Skeletal muscle cell (primary cell): ENCODE measurements at places on chromosomes 4 and X.
A peak's percentile ranks its signal among the peaks of the same experiment; 100 is the strongest.

GRCh38 chr4:12846368-12846767, 637.8 kb downstream of the RAB28 start:
- no peak for DNase-seq

GRCh38 chr4:1244081-1244977, 4.6 kb downstream of the CTBP1 start:
- no peak for DNase-seq

DNA sequence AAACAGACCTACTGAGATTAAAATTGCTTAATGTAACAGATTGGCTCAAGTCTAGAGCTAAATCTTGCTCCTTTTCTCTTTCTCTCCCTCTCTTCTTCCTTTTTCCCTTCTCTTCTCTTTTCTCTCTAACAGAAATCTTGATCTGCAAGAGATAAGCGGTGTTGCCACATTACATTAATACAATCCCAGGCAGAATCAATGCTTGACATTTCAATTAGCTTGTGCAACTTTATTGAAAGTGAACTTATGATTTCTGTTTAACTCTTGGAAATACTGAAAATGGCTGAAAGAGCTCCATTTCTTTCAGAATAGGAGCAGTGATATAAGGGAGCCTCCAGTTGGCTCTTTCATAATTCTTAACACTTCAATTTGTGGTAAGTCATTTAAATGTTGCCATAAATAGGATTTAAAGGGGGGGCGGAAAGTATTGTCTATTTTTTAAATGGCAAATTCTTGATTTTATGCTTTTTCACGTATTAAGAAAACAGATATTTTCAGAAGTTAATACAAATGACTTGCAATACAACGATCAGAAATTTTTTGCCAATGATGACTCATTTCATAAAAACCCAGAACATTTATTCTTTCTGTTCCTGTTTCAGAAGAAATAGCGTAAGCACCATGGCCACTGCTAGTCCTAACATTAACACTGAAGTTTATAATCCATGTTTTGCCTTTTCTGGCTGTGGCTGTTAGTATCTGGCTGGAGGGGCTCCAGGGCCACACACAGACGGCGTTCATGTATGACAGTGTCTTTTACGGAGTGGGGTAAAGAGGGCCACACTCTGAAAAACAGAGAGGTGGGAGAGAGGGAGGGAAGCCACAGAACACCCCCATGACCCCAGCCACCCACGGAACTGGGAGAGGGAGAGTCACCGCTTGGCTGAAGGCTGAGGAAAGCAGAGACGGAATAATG, 115.7 kb upstream of the FAT1 start:
- DNase-seq, result peak; percentile 45

DNA sequence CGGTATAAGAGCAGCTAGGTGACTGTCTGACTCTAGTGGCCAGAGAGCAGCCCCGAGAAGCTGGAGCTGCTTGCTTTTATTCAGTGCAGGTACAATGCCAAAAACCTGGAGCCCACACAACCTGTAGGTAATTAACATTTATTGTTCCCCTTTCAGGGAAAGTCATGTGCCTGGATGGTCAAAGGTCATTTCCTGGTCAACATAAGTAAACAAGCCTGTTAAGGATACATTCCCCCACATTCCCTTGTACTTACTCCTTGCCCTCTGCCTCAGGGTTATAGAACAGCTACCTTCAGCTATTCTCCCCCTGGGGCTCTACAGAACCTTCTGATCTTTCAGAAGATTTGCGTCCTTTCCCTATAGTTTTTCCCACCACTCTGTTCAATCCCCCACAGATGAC, 253.4 kb downstream of the TMA16 start:
- no peak for DNase-seq

DNA sequence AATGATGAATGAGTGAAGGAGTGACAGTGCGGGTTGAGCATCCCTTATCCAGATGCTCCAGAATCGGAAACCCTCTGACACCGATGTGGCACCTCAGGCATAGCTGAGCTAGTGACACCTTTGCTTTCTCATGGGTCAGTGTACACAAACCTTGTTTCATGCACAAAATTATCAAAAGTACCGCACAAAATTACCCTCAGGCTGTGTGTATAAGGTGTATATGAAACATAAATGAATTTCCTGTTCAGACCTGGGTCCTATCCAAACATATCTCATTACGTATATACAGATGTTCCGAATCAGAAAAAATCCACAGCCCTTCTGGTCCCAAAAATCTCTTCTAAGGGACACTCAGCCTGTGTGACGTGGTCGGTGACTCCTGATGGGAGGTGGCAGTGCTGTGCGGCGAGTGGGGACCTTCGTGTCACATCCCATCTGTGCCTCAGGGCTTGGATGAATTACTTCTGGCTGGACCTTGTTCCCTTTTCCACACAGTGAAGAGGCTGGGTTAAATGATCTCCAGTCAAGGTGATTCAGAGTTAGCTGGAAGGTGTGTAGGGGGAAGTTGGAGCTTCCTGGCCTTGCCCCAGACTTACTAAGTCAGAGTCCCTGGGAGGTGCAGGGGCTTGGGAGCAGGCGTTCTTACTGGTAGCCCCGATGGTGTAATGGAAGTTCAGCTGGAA, 18.8 kb downstream of the RGS12 start:
- DNase-seq, result no peak

DNA sequence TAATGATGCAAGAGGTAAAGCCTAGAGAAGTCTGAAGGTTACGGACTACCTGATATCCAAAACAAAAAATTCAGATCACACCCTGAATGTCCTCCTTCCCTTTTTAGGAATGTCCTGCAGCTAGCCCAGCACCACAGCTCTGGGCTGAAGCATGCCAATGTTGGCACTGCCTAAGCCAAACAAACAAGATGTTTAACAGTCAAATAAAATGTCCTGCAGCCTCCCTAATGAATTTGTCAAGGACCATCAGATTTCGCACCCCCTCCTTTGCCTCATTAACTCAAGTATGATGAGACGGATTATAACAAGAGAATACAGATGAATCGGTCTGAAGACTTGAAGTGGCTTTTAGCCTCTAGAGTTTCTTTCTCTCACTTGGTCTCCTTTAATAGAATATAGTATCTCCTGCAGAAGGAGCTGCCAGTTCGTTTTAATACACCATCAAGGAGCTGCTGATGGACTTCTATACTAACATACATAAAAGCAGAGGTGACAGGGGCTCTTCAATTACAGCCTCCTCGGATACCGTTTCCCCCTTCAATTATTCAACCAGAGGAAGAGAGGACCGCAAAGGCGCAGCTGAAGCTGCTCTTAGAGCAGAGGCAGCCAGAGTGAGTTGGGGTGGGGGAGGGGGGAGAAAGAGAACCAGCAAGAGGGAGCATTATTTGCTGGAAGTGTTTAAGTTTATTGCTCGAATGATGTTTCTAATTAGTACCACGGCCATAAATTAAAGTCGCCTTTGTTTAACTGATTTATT, 3.0 kb upstream of the MAB21L2 start:
- DNase-seq, result no peak

DNA sequence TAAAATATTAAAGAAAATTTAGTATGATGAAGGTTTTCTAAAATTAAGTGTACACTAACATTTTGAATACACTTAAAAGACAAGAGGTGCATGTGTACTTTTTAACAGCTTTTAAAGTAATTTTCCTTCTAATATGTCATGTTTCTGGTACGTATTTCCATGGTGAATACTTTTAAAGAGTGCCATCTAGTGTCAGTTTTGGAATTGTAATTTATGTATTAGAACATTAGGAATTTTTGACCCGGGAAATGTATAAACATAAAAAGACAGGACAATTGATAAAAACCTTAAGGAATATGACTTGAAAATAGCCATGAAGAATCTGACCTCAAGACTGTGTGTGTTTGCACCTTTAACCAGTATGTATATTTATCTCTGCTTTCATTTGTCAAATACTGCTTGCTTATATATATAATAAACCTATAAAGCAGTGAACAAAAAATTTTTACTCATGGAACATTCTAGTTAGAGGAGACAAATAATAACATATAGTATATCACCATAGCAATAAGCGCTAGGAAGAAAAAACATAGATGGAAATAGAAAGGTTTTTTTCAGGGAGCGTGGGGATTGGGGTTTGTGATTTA, 7.2 kb downstream of the GSTCD start:
- DNase-seq, result no peak

GRCh38 chr4:127400276-127400675, 232.5 kb upstream of the INTU start:
- no peak for DNase-seq

DNA sequence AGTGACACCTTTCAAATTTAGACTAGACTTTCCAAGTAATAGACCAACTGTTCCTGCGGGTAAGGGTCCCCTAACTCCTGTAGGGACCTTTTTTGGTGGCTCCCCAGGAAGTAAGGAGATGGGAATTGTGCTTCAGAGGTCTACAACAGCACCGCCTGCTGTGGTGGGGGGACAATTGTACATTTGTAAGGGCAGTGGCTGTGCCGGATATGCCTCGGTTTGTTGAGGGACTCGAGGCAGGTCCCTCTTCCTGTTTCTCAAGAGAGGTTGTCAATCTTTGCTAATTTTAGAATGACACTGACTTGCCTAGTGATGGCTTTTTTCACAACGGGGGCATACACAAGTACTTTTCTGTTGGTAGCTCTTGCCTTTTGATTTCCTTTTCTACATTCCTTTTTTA, 15.5 kb upstream of the HSD17B11 start:
- no peak for DNase-seq

DNA sequence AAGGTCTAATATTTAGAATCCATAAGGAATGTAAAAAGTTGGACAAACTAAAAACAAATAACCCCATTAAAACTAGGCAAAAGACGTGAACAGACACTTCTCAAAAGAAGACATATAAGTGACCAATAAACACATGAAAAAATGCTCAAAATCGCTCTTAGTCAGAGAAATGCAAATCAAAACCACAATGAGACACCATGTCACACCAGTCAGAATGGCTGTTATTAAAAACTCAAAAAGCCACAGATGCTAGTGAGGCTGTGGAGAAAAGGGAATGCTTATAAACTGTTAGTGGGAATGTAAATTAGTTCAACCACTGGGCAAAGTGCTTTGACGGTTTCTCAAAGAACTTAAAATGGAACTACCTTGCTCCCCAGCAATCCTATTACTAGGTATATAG, 674.3 kb upstream of the MAGEB2 start:
- DNase-seq, result no peak

DNA sequence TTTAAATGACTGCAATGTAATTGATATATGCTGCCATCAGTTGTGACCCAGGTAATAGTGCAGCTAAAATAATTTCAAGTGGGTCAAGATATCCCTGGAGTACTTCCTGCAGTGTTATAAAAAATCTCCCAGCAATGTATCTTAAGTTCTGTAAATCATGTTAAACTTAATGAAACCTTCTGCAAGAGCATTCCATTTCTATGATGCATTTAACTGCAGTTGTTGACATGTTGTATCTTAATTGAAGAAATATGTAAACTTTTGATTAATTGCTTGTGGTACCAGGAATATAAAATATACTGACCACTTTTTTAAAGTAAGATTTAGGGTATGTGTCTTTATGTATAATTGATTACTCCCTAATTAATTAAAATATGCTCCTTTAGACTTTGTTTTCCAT, 213.6 kb downstream of the AFF2 start:
- no peak for DNase-seq

DNA sequence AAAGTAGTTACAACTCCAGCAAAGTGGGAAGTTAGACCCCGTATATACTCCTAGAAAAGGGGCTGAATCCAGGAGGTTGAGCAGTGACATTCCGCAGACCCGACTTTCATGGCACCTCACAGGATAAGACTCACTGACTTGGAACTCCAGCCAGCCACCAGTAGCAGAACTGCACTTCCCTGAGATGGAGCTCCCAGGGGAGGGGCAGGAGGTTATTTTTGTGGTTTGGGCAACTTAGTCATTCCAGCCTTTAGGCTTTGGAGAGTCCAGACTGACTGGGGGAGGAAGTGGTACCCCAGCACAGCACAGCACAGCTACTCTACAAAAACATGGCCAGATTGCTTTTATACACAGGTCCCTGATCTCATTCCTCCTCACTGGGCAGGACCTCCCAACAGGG, 319.1 kb downstream of the PCDH19 start:
- peak; percentile 48 for DNase-seq

GRCh38 chr4:56575820-56576429, 70.3 kb downstream of the ARL9 start:
- DNase-seq, result peak; percentile 10

- DNase-seq, result no peak
Measured at GRCh38 chr4:24777536-24778463, 17.6 kb upstream of the SOD3 start.

- no peak for DNase-seq
Measured at GRCh38 chrX:134457708-134458107, 2.3 kb upstream of the HPRT1 start.

- peak; percentile 36 for DNase-seq
Measured at GRCh38 chr4:74370912-74371311, 6.0 kb downstream of the EREG start.

DNA sequence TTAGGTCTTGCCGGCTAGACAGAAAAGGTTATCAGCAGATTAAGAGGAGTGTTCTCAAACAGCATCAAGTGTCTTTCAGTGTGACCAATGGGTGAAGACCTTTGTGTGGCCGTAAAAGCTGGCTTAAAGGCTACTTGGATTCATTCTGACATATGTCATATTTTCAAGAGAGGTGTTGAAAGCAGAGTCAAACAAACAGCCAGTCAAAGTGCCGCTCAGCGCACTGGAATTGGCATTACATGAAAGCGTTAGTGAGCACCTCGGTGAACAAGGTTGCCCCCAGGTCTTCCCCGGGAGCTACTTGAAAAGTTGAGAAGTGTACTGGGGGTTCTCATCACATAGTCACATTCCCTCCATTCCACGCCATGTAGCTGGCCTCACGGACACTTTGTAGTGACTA, 148.9 kb downstream of the SOX3 start:
- DNase-seq, result no peak
